ENCODE measurements at places on chromosomes 2 and 18. TPM values are rescaled to one million over a fixed set of nuclear protein-coding genes. Genes with fewer than 3 reads are reported as not detected.

Gene CNDP1
- not detected for total RNA-seq

GRCh38 chr2:136844546-136844945, 79.2 kb downstream of the THSD7B start:
- DNase-seq = no peak

GRCh38 chr18:65336411-65336810, 414.4 kb upstream of the CDH7 start:
- no peak for DNase-seq

DNA sequence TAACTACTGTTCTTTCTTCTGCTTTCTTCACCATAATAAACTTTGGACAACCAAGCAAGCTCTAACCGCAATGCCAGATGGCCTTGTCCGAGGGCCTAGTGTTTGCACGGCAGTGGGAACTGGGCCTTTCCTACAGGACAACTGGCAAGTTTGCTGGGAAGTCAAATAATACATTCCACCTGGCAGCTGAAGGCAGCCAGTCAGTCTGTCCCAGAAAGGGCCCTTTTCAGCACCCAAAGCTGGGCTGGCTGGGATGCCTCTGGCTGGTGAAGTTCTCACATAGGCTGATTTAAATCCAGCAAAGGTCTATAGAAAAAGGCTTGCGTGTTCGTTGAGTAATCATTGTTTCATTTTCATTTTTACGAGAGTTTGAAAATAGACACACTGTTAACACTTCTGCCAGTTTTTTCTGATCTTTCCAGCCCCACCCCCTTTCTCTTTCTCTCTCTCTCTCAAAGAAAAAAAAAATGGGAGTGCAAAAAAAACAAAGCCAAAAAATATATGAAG, 110.0 kb upstream of the EPAS1 start:
- DNase-seq = no peak

DNA sequence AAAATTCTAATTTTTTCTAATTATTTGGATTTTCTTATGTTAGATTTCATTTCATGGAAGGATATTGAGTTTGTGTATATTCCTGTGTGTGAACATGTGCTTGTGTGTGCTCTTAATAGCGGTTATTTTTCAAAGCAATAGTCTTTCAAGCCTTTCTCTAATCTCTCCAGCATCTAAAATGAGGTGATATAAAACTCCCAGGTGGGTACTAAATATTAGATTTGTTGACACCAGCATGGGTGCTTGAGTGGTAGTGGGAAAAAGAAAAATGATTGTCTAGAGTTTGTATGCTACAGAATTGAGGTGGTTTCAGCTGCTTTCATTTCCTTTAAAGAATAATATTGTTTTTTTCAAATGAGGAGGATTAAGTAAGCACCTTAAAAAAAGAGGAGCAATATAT, 296.8 kb downstream of the PARD3B start:
- DNase-seq = no peak

All from omental fat pad (tissue), 4 donors.